ENCODE measurements at places on chromosomes 4 and X.
A peak's percentile ranks its signal among the peaks of the same experiment; 100 is the strongest.

GRCh38 chrX:57674861-57675260, 5.2 kb downstream of the NLRP2B start:
- H3K27me3 ChIP-seq, result no peaks in the 10 kb centered on the region
- no peaks in the 10 kb centered on the region for H3K36me3 ChIP-seq
- no peak overlapping the region for H3K27ac ChIP-seq
- no peak for DNase-seq
- H3K4me1 ChIP-seq, result no peaks in the 10 kb centered on the region

- no peaks in the 10 kb centered on the region for H3K4me1 ChIP-seq
- peaks cover 9% of the 10 kb centered on the region for H3K27me3 ChIP-seq
- no peak overlapping the region for H3K27ac ChIP-seq
- no peak overlapping the region for H3K4me3 ChIP-seq
Observed at GRCh38 chrX:10725071-10725470, 104.7 kb upstream of the MID1 start.

DNA sequence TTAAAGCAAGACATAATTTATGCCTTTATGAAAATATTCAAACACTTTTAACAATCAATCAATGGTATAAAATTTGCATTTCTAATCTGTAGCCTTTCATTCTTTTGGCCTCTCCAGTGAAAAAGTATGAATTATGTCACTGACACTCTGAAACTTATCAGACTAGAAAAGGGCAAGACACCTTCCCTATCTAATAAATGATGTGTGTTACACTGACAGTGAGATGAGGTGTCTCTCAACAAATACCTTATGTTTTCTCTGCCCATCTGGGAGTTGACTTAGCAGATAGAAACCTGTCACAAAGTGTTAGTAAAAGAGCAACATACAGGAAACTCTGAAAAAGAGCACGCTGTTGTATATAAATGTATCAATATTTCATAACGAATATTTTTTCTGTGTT, 94.2 kb upstream of the TECRL start:
- no peaks in the 10 kb centered on the region for H3K27me3 ChIP-seq
- H3K4me3 ChIP-seq, result no peak overlapping the region
- DNase-seq, result no peak
- H3K4me1 ChIP-seq, result no peaks in the 10 kb centered on the region

GRCh38 chr4:145501051-145501660, 19.5 kb downstream of the SMAD1 start:
- no peaks in the 10 kb centered on the region for H3K4me1 ChIP-seq
- H3K27ac ChIP-seq, result no peak overlapping the region
- DNase-seq, result no peak
- no peak overlapping the region for H3K4me3 ChIP-seq

DNA sequence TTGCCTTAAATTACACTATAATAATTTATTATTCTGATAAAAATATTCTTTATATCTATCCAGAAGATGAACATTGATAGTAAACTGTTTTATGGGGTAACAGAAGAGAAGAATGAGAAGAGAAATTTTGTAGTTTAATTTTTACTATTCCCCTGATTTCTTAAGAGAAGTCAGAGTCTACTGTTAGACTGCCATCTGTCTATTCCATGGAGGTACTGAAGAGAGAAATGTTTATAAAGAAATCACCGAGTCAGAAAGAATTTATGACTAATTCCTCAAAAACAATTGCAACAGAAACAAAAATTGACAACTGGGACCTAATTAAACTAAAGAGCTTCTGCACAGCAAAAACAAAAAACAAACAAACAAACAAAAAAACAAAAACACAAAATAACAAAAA, 149.9 kb downstream of the FGF16 start:
- no peaks in the 10 kb centered on the region for H3K4me1 ChIP-seq
- no peak for DNase-seq
- H3K4me3 ChIP-seq, result no peak overlapping the region
- no peaks in the 10 kb centered on the region for H3K27me3 ChIP-seq

- DNase-seq, result peak; percentile 23
- H3K4me3 ChIP-seq, result peak overlapping the region; percentile 61
- H3K4me1 ChIP-seq, result no peaks in the 10 kb centered on the region
- no peaks in the 10 kb centered on the region for H3K36me3 ChIP-seq
- H3K27ac ChIP-seq, result peak overlapping the region; percentile 82
- H3K27me3 ChIP-seq, result no peaks in the 10 kb centered on the region
Observed at GRCh38 chrX:101347859-101348451, 587 bp downstream of the TIMM8A start.

DNA sequence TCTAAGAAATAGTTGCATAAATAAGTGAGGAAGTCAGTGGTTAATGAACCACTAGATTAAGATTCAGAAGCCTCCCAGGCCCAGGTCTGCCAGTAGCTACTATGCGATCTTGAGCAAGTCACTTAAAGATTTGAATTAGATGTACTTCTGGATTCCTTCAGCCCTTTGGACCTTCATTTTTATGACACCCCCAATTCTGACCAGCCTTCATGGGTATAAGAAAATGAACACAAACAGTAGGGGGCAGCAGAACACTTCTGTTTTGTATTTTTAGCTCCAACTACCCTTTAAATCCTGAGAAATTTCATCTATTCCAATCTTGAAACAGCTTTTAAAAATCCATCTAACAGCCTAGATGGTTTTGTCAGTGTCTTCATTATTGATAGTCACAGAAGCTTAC, 19.0 kb downstream of the TMEM47 start:
- no peak overlapping the region for H3K4me3 ChIP-seq
- no peak for DNase-seq
- H3K4me1 ChIP-seq, result no peaks in the 10 kb centered on the region

GRCh38 chr4:26076896-26077295, 162.9 kb downstream of the SMIM20 start:
- no peak for DNase-seq
- H3K27ac ChIP-seq, result peak overlapping the region; percentile 60
- H3K36me3 ChIP-seq, result no peaks in the 10 kb centered on the region
- H3K27me3 ChIP-seq, result no peaks in the 10 kb centered on the region
- H3K4me3 ChIP-seq, result no peak overlapping the region
- no peaks in the 10 kb centered on the region for H3K4me1 ChIP-seq

- no peak for DNase-seq
- H3K27ac ChIP-seq, result no peak overlapping the region
- H3K4me1 ChIP-seq, result no peaks in the 10 kb centered on the region
- no peaks in the 10 kb centered on the region for H3K27me3 ChIP-seq
- H3K36me3 ChIP-seq, result no peaks in the 10 kb centered on the region
- H3K4me3 ChIP-seq, result no peak overlapping the region
Observed at GRCh38 chr4:159290321-159291030, 187.6 kb downstream of the RAPGEF2 start.

DNA sequence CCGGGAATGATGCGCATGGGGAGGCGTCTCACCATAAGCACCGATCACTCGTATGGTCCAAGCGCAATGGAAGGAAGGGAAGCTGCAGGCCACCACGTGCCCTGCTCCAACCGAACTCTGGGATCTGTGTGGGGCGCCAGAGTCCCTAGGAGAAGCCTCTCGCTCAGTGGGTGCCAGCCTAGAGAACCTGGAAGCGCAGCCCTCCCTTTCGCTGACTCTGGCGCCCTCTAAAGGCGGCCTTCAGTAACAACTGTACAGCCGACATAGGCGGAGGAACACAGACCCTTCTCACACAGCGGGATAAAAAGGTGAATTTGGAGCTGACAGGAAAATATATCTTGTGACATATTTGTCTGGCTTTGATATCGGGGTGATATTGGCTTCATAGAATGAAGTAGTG, 76.0 kb downstream of the INTS6L start:
- H3K27ac ChIP-seq, result no peak overlapping the region
- no peak overlapping the region for H3K4me3 ChIP-seq
- no peaks in the 10 kb centered on the region for H3K4me1 ChIP-seq

- H3K27me3 ChIP-seq, result peaks cover 10% of the 10 kb centered on the region
- no peak overlapping the region for H3K4me3 ChIP-seq
- DNase-seq, result no peak
- H3K27ac ChIP-seq, result no peak overlapping the region
- no peaks in the 10 kb centered on the region for H3K4me1 ChIP-seq
Observed at GRCh38 chrX:29308726-29309125, 721.5 kb downstream of the IL1RAPL1 start.

GRCh38 chr4:13355111-13355880, 128.8 kb downstream of the RAB28 start:
- H3K27me3 ChIP-seq, result no peaks in the 10 kb centered on the region
- H3K4me1 ChIP-seq, result no peaks in the 10 kb centered on the region
- no peak overlapping the region for H3K4me3 ChIP-seq
- H3K27ac ChIP-seq, result no peak overlapping the region

DNA sequence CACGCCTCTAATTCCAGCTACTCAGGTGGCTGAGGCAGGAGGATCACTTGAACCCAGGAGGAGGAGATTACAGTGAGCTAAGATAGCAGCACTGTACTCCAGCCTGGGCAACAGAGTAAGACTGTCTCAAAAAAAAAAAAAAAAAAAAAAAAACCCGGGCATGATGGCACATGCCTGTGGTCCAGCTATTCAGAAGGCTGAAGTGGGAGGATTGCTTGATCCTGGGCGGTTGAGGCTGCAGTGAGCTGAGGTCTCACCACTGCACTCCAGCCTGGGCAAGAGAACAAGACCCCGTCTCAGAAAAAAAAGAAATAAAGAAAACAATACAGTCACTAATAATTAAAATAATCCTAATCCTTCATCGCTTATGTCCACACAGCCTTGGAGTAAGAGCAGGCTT, 68.1 kb downstream of the APBB2 start:
- peaks cover 37% of the 10 kb centered on the region for H3K4me1 ChIP-seq
- H3K4me3 ChIP-seq, result no peak overlapping the region
- no peaks in the 10 kb centered on the region for H3K36me3 ChIP-seq
- H3K27me3 ChIP-seq, result no peaks in the 10 kb centered on the region
- no peak overlapping the region for H3K27ac ChIP-seq
- DNase-seq, result no peak

DNA sequence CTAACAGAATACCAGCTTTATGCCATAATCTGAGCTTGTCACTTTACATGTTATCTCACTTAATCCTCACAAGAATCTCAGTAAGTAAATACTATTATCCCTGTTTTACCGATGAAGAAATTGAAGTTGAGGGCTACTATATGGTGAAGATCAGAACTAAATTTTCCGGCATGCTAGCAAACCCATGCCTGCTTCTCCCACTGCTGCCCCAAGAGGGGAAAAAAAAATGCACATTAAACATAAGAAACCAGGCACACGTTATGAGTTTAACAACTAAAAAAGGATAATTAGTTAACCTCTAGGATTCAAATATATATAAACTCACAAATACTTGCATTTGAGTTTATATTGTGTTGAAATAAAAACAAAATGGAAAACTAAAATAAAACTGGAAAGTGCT, 10.8 kb downstream of the SLC10A7 start:
- DNase-seq, result no peak
- H3K27ac ChIP-seq, result no peak overlapping the region
- no peak overlapping the region for H3K4me3 ChIP-seq

DNA sequence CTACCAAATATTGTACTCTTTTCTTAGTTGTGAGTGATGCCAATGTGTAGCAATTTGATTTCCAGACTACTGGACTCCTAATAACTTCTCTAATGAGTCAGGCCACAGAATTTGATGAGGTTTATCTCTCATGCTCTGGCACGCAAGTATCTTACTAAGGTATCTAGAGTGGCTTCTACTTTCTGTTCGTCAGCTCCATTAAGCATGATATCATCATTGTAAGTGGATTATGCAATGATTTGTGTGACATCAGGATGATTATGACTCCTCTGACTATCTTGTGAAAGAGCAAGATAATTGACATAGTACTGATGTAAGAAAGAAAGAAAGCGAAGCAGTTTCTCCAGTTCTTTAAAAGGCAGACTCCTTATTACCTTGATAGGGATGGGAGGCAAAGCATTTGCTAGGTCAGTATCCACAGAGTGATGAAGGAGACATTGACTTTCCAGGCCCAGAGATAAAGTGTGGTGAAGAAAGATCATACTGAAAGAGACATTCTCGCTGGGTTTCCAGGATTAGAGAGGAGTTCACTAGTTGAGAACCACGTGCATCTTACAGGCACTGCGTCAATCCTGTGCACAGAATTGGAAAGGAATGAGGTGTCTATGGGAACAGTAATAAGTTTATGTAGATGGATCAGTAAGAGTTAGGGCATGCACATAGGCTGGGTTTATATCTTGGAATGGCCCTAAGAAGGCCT, 161.9 kb upstream of the STK26 start:
- DNase-seq, result no peak
- no peaks in the 10 kb centered on the region for H3K36me3 ChIP-seq
- no peak overlapping the region for H3K4me3 ChIP-seq
- H3K27me3 ChIP-seq, result peaks cover 20% of the 10 kb centered on the region
- H3K27ac ChIP-seq, result no peak overlapping the region

DNA sequence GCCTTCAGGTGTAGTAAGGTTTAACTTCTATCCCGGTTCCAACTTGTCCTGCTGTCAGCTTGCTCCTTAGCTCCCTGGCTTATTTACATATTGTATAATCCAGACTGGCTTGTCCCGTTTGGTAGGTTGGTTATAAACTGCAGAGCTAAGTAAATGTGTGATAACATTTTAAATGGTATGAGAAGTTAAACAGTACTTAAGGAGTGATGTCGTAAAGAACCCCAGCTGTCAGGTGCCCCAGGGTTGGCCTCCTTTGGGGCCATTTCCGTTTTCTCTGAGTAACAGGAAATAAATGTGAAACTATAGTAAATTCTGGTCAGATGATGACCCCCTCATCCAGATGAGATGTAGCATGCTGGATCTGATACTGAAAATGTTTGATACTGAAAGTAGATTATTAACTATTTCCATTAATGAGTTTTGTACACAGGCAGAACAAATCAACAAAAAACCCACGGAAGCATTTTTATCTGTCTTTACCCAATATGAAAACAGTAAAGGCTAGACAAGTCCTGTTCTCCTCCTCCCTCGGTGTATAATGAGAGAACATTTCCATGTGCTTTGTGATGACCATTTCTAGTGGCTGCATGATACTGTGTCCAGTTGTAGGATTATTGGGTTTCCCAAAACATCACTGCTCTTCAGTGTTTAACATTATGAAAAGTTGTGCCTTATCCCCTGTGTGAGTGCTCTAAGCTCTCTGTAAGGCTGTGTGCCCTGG, 22.4 kb downstream of the GAB1 start:
- no peaks in the 10 kb centered on the region for H3K27me3 ChIP-seq
- no peaks in the 10 kb centered on the region for H3K36me3 ChIP-seq
- H3K4me1 ChIP-seq, result peaks cover 31% of the 10 kb centered on the region
- no peak overlapping the region for H3K4me3 ChIP-seq
- no peak for DNase-seq

GRCh38 chrX:39729981-39730661, 367.6 kb downstream of the BCOR start:
- H3K27ac ChIP-seq, result no peak overlapping the region
- H3K4me1 ChIP-seq, result no peaks in the 10 kb centered on the region
- no peak overlapping the region for H3K4me3 ChIP-seq
- DNase-seq, result no peak
- H3K27me3 ChIP-seq, result peaks cover 30% of the 10 kb centered on the region

Measured in adrenal gland (tissue), 19 donors.